ENCODE measurements at places on chromosomes 2 and 18.

- no peak for DNase-seq
Measured at GRCh38 chr2:230863031-230863430, 1.7 kb upstream of the ITM2C start.

- DNase-seq: no peak
Measured at GRCh38 chr2:14902953-14903352, 270.4 kb downstream of the LRATD1 start.

- no peak for DNase-seq
Measured at GRCh38 chr2:173996766-173997165, 31.6 kb upstream of the SP3 start.

DNA sequence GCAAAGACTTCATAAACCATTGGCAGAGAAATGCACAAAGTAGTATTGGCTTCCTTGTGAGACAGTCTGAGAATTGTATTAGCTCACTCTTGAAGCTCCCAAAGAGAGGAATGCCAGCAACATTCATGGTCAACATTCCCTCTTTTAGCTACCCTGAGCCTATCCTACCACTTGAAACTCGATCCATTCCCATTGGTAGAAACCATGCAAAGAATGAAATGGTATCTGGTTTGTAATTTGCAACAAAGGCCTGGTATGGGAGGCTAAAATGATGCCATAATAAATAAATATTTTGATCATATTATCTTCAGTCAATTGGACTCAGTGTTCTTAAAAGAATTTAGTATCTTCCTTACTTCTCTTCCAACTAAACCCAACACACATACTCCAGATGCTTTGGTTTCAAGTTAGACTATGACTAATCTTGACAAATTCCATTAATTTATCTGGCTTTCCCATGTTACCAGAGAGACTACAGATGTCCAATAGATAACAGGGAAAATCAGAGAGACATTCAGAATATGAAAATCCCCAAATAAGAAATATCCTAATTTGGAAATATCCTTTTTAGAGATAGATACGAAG, 102.9 kb downstream of the DHRS9 start:
- no peak for DNase-seq

GRCh38 chr2:216477283-216478035, 21.2 kb upstream of the RPL37A start:
- no peak for DNase-seq

All from bronchial epithelial cell (primary cell).